ENCODE measurements at places on chromosomes 2 and 18.

DNA sequence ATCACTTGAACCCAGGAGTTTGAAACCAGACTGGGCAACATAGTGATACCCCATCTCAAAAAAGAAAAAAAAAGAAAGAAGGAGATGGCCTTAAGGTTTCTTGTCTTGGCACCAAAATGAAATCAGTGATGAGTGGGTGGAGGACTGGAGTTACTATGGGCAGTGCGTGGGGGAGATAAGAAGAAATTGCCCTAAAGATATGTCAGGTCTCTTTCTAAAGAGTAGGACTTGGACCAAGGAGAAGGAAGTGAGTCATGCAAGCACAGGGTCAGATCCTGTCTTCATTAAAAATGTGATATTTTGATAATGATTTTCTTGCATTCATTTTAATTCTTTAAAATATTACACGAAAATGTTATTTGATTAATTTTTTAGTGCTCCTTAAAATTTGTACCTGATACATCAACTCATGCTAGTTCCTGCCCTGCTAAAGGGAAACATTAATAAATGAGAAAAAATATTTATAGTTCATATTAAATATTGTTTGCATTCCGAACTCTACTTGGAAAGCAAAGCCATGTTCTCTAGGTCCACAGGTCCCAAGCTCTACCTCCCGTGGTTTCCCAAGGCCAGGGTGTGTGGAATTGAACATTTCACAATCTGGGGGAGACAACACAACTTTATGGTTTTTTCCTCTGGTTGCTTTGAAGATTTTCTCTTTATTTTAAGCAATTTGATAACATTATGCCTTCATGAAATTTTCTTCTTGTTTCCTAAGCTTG, 62.6 kb upstream of the CTLA4 start:
- DNase-seq = no peak

GRCh38 chr2:217631115-217631514, 371.7 kb downstream of the TNS1 start:
- no peak for DNase-seq

- DNase-seq = no peak
Observed at GRCh38 chr2:21161832-21162614, 38.3 kb downstream of the TDRD15 start.

DNA sequence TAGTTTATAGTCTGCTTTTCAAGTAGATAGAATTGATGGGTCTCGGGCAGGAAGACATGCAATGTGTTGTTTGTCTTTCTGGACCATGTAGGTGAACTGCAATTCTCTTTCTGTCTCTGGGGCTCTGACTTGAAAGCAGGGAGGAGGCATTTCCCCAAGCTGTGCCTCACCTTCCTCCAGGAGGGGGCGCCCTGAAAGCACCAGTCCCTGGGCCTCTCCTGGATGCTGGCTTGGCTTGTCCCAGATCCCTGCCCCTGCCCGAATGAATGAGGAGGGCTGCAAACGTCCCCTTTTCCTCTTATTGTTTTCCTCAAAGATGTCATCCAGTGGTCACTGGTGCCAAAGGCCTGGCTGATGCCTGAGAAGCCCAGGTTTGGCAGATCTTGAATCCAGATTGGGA, 270.6 kb downstream of the CELF4 start:
- DNase-seq = no peak

All from GDM1 (cell line).